ENCODE measurements at places on chromosomes 2 and 18. TPM values are rescaled to one million over a fixed set of nuclear protein-coding genes. Genes with fewer than 3 reads are reported as not detected.

GRCh38 chr2:61649021-61649420, 110.9 kb upstream of the XPO1 start:
- no peak overlapping the region for H3K4me3 ChIP-seq
- no peaks in the 10 kb centered on the region for H3K4me1 ChIP-seq
- H3K27ac ChIP-seq, result no peak overlapping the region

Gene MAT2A
- 364 TPM for total RNA-seq

Gene TM4SF20
- not detected for total RNA-seq

Gene AFF3
- 0.93 TPM for total RNA-seq

- no peak for DNase-seq
- no peak overlapping the region for H3K27ac ChIP-seq
- no peaks in the 10 kb centered on the region for H3K36me3 ChIP-seq
- H3K27me3 ChIP-seq, result no peaks in the 10 kb centered on the region
- H3K4me3 ChIP-seq, result no peak overlapping the region
These were observed 44.6 kb downstream of the DPP4 start for GRCh38 chr2:162029287-162029901.

Gene SULT1C2
- total RNA-seq, result 18.8 TPM

GRCh38 chr18:9135912-9136314, 668 bp upstream of the ANKRD12 start:
- no peaks in the 10 kb centered on the region for H3K27me3 ChIP-seq
- H3K27ac ChIP-seq, result peak overlapping the region; percentile 98
- H3K4me1 ChIP-seq, result peaks cover 34% of the 10 kb centered on the region

- H3K36me3 ChIP-seq, result no peaks in the 10 kb centered on the region
- H3K4me3 ChIP-seq, result no peak overlapping the region
- DNase-seq, result no peak
- H3K4me1 ChIP-seq, result peaks cover 29% of the 10 kb centered on the region
- no peak overlapping the region for H3K27ac ChIP-seq
These were observed 5.6 kb downstream of the IKZF2 start for GRCh38 chr2:213145715-213146242.

DNA sequence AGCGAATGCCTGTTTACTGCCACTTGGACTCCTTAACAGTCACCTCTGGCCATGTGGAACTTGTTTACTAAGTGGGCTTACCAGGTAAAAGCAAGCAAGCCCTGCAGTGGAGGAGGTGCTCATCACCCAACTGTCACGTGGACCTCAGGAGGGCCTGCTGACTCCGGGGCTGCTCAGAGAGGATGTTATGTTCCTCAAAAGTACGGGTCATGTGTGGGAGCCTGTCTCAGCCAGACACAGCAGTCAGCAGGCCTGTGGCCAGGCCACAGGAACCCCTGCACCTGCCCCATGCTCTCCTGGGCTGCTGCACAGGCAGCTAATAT, 36.2 kb downstream of the AMER3 start:
- no peaks in the 10 kb centered on the region for H3K27me3 ChIP-seq
- peak; percentile 91 for DNase-seq
- H3K36me3 ChIP-seq, result no peaks in the 10 kb centered on the region
- H3K4me3 ChIP-seq, result no peak overlapping the region
- peak overlapping the region; percentile 37 for H3K27ac ChIP-seq
- no peaks in the 10 kb centered on the region for H3K4me1 ChIP-seq

Gene ADAM23
- total RNA-seq, result 3.0 TPM
